ENCODE measurements at places on chromosomes 6 and 20. TPM values are rescaled to one million over a fixed set of nuclear protein-coding genes. Genes with fewer than 3 reads are reported as not detected.
A peak's percentile ranks its signal among the peaks of the same experiment; 100 is the strongest.

- DNase-seq: peak; percentile 51
Observed at GRCh38 chr20:6142348-6142993, 19.6 kb upstream of the FERMT1 start.

DNA sequence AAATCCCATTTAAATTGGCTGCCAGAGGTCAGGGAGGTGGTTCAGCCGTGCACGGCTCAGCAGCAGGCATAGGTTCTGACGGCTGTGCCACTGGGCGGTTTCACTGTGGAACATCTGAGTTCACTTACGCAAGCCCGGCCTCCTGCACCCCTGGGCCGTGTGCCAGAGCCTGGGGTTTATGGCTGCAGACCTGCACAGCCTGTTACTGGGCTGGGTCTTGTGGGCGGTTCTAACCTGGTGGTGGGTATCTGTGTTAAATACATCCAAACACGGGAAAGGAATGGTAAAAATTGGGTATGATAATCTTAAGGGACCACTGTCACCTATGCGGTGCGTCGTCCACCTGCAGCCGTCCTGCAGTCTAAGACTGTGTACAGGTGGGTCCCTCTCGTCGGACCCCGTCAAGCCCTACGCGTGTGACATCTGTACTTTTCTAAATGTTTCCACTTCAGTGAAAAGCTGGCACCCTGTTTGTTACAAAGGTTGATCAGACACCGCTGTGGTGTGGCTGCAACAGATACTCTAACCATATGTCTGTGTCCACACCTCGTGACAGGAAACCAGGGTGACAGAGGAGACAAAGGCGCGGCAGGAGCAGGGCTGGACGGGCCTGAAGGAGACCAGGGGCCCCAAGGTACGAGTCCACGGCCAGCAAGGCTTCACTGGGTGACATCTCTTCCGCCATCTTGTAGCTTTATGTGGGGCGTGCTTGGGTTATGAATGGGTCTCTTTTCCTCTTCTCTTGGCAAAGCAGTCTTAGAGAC lies 21.5 kb downstream of the COL9A3 start:
- DNase-seq: no peak

The C6orf15 gene
- polyA plus RNA-seq: not detected

DNA sequence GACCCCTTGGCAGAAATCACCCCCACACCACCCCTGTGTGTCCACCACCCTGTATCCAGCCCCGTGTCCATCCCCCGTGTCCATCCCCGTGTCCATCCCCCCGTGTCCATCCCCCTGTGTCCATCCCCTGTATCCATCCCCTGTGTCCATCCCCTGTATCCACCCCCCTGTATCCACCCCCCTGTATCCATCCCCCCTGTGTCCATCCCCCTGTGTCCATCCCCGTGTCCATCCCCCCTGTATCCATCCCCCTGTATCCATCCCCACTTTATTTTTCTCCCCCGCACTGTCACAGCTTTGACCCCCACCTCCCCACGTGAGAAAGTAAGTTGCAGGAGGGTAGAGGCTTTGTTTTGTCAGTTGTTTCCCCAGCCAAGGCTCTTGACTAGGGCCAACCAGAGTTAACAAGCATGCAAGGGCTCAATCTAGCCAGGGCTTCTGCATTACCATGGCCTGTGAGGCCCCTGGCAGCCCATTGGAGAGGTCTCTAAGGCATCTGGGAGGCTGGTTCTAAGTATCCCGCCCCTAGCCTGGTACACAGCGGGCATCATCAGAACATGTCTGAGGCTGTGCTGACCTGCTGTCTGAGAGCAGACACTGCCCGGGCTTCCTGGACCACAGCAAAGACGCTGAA lies 18.1 kb upstream of the SIRPA start:
- no peak for DNase-seq

The ASIP gene
- polyA plus RNA-seq: 0.40 TPM

DNA sequence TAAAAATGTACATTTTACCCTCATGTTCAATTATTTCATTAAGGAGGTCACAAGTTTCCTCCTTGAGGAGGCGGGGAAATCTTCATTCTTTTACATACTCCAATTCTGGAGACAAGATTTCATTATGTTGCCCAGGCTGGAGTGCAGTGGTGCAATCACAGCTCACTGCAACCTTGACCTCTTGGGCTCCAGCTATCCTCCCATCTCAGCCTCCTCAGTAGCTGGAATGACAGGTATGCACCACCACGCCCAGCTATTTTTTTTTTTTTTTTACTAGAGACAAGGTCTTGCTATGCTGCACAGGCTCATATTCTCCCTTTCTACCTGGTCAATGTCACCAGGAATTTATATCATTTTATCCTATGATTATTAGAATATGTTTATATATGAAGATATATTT lies 85.8 kb downstream of the FUT9 start:
- no peak for DNase-seq

- DNase-seq: no peak
Observed at GRCh38 chr6:30113003-30113759, at the start of gene TRIM31. TRIM31 (minus strand) TSS chr6:30113090; CDS start chr6:30112805, 285 bp downstream.

DNA sequence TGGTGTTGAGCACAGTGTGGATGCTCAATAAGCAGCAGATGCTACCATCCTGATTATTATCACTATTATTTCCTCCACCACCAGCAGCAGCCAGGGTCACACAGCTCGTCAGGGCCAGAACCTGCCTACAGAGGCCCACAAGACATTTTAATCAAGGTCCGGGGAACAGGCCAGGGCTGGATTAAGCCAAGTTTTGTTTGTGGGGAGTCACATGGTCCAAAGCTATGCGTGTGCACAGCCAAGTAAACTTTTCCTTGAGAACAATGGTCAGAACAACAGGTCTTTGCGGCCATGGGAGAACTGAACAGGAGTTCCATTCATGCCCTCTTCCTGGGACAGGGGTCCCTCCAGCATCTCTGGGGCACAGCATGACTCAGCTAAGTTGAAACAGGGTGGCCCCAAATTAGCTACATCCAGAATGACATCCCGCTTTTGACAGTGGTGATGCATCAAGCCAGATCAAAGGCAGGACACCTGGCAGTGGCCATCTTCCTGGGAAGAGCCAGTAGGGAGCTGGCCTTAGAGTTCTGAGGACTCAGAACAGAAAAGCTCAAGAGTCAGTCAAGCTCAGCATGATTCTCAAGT lies 11.7 kb downstream of the SNTA1 start:
- no peak for DNase-seq

DNA sequence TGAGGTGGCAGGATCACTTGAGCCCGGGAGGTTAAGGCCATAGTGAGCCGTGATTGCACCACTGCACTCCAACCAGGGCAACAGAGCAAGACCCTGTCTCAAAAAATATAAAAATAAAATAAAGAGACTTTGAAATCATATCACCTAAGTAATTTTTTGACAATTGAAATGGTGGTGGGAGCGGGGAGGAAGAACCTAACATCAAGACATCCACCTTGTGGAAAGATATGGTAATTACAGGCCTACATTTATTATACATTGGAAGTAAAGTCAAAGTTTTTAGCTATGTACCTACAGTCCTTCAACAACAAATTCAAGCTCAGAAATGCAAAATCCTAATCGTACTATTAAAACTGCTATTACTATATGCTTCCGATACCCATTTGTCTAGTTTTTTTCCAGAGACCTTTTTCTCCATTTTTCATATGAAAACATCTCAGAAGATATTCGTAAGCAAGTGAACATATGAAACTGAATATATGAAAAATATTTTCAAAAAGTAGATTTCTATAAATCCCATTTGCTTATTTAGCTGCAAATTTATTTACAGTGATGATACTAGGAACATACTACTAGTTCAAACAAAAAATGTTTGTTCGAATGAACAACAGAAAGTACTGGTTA lies 83.3 kb downstream of the SYCP2 start:
- peak; percentile 38 for DNase-seq

The CCR6 gene
- not detected for polyA plus RNA-seq

The TSPYL4 gene
- polyA plus RNA-seq: 60.6 TPM

DNA sequence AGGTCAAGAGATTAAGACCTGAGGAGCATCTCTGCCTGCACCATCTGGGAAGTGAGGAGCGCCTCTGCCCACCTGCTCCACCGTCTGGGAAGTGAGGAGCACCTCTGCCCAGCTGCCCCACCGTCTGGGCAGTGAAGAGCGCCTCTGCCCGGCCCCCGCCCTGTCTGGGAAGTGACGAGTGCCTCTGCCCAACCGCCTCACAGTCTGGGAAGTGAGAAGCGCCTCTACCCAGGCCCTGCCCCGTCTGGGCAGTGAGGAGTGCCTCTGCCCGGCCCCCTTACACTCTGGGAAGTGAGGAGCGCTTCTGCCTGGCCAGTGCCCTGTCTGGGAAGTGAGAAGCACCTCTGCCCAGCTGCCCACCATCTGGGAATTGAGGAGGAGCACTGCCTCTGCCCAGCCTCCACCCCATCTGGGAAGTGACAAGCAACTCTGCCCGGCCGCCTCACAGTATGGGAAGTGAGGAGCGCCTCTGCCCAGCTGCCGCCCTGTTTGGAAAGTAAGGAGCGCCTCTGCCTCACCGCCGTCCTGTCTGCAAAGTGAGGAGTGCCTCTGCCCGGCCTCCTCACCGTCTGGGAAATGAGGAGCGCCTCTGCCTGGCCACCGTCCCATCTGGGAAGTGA lies 270.4 kb upstream of the NRSN1 start:
- DNase-seq: no peak

DNA sequence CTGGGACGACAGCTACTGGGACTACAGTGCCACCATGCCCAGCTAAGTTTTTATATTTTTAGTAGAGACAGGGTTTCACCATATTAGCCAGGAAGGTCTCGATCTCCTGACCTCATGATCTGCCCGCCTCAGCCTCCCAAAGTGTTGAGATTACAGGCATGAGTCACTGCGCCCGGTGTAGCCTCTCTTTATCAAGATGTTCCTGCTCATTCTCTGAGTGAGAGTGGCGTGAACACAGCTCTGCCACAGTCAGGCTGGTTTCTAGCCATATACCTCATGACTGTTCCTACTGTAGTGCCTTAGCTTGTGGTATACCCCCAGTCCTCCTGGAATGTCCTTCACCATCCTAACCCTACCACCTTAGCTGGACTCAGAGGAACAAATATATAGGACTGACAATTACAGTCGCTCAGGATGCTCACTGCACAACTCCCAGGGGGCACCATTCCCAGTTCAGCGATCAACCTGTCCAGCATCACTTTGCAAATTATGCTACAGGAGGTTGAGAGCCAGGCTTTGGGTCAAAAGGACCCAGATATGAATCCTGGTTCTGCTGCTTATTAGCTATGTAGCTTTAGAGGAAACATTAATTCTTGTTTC lies 86.3 kb downstream of the CHMP4B start:
- no peak for DNase-seq

GRCh38 chr6:45105170-45105820 lies 222.8 kb upstream of the RUNX2 start:
- no peak for DNase-seq

The SOX4 gene
- 124 TPM for polyA plus RNA-seq

- no peak for DNase-seq
Observed at GRCh38 chr6:165913676-165914570, 250.9 kb upstream of the PDE10A start.

The OCSTAMP gene
- polyA plus RNA-seq: not detected

DNA sequence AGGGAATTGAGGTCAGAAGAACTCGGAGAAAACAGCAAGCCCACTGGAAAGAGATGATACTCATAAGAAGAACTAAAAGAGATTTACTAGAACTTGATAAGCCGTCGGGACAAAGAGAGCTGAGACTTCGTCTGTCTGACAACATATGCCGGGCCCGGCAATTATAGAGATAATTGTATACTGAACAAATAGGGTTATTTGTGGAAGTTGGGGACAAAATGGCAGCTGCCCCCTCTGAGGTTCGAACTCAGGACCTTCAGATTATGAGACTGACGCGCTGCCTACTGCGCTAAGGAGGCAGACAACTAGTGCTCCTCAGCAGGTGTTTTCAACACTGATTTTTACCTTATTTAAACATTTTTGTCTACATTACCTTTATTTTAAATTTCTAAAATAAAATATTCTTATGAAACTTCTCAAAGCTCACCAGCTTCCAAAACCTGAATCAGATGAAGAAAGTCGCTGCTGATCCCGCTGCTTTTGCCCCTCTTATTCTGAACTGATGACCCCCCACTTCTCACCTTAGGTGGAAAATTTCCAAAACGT lies 29.3 kb upstream of the TRIM27 start:
- DNase-seq: no peak

DNA sequence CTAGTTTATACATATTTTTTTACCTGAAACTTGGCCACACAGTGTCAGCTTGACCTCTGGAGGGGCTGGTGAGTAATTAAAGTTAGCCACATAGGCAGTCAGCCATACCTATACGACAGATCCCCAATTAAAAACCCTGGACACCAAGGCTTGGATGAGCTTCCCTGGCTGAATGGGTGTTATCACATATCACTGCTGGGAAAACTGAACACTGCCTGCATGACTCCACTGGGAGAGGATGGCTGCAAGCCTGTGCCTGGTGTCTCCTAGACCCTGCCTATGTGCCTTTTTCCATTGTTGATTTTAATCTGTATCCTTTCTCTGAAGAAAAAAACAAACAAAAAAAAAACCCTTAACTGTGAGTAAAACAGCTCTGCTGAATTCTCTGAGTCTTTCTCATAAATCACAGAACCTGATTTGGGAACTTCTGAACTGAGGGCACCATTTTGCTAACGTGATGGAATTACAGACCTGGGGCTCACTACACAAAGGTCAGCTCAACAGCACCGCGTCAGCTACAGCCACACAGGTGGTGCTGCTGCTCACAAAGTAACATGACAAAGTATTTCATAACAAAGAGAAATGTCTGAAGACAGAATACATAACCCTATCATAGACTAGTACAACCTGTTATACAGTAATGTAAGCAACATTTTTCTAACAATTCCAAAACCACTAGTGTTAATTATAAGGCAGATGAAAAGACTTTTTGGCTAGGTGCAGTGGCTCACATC lies 97.0 kb downstream of the SLC23A2 start:
- DNase-seq: no peak

The FOXF2 gene
- not detected for polyA plus RNA-seq

GRCh38 chr20:19285436-19285835 lies 73.0 kb downstream of the SLC24A3 start:
- no peak for DNase-seq

- no peak for DNase-seq
Observed at GRCh38 chr20:48795732-48796131, 32.1 kb downstream of the PREX1 start.

DNA sequence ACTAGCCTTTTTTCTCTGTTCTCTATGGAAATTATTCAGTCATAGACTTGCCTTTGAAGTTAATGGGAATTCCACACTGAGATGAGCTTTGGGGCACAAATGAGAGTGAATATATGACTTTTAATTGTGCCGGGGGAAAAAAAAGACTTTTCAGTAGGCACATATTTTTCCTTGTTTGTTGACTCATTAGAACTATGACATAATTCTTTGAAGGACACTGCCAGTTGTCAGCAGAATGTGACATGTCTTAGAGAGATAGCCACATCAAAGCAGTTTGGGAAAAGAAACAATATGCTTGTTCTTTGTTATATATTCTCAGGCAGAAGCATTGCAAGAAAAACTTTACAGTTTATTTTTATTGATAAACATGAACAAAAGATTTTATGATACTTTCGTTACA lies 138.3 kb downstream of the COL9A1 start:
- no peak for DNase-seq

The ZC3H12D gene
- 0.65 TPM for polyA plus RNA-seq

All from renal pelvis (tissue), 12 donors.